ENCODE measurements at places on chromosomes 5 and 9.

- DNase-seq, result no peak
Measured at GRCh38 chr9:84424931-84425330, 84.4 kb upstream of the SLC28A3 start.

DNA sequence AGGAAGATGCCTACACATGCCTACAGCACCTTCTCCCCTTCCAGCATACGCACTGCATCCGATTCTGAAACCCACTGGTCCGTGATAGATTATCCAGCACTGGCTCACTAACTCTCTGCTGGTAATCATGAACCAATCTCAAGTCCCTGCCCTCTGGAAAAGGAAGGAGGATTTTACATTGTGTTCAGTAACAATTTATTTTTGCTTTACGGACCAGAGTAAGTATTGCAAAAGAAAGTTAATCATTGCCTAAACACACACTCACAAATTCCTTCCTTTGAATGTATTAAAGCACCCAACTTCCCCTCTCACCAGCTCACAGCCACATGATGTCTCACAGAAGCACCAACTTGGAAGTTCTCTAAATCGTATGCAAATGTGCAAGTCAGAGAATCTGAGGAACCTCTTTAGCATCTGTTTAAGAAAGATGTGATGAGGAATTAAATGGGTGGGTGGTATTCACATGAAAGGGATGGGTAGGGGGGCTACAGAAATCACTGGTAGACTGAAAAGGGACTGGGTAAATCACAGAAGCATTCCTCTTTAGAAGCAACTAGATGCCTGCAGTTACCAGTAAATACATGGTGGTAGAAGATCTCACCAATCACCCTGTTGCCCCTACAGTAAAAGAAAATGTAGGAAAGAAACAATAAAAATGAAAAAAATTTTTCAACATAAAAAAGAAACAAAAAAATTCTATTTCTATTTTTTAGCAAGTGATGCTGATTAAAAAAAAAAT is 8.4 kb downstream of the GNAQ start:
- DNase-seq, result no peak

GRCh38 chr9:69425136-69425801 is 100.3 kb downstream of the ENTREP1 start:
- no peak for DNase-seq

GRCh38 chr9:127059765-127060361 is 62.6 kb downstream of the ANGPTL2 start:
- DNase-seq, result no peak

- DNase-seq, result peak; percentile 7
Measured at GRCh38 chr5:98905857-98906688, 22.7 kb downstream of the CHD1 start.
